NCI-H1930 (cell line): ENCODE measurements at places on chromosomes 4 and X.

DNA sequence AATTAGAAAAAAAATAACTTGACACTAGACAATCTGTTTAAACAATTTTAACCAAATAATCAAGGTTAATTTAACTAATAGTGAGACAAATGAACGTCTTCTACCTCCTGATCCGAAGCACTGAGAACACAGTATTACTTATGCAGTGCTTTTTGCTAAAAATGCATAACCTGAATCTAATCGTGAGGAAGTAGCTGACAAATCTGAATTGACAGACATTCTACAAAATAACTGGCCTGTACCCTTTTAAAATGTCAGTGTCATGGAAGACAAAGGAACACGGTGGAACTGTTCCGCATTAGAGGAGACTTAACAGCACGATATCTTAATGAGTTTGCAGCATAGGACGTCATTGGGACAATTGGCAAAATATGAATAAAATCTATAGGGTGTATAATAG is 631.2 kb upstream of the ZFP42 start:
- DNase-seq = no peak

DNA sequence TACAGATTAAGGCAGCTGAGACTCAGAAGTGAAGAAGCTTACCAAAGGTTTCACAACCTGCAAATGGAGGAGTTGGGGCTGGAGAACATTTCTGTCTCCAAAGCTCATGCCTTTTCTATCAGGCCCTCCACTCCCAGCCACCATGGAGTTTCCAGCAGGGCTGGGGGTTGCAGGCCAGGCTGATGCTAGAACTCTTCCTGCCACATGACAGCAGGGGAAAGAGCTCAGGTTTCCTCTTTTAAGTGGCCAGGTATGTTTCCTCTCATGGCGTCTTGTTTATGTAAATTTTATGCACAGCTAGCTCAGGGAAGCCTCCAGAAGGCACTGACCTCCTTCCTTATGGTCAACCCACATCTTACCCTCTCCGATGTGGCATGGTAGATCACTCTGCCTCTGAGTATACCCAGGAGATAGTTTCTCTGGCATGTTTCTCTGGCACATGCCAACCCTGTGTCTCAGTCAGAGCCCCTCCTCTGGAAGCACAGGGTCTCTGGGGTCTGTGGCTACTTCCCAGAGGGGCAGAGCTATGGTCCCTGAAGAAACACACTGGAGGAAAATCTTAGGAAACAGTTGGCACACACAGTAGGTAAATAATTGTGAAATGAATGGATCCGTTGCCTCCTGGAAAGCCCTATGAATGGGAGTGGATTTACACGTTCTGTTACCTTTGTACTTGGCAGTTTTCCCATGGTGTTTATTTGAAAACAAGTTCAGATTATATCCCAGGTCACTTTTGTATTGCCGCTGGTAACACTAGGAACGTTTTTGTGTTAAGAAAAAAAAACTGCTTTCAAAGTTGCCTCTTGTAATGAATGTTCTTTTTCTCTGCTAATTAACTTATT is 28.9 kb downstream of the PDK3 start:
- no peak for DNase-seq

DNA sequence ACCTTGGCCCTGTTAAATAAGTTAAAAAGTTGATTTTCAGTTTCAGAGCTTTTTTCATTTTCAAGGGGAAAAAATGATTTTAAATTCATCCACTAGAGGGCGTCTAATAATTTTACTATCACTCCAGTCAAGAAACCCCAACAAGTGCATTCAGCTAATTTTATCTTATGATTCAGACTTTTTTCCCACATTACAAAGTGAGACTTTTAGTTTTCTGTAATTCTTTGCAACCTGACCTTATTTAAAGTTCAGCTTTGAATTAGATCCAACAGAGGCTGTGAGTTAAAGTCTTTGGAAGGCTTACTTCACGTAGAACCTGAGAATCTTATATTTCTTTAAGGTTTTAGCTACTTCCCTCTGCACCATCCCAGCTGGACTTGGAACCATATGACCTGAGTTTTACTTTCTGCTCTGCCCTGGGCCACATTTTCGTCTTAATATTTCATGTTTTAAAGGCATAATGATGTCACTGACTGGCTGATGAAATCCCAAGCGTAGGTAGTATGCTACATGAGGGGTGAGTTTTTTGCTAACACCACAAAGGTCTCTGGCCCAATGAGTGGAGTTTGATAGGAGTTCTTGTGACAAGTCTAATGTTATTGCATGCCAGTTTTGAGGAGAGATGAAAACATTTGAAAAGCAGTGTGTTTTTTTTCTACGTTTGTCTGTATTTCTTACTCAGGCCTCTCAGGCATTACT is 7.2 kb downstream of the GNRHR start:
- peak; percentile 25 for DNase-seq

DNA sequence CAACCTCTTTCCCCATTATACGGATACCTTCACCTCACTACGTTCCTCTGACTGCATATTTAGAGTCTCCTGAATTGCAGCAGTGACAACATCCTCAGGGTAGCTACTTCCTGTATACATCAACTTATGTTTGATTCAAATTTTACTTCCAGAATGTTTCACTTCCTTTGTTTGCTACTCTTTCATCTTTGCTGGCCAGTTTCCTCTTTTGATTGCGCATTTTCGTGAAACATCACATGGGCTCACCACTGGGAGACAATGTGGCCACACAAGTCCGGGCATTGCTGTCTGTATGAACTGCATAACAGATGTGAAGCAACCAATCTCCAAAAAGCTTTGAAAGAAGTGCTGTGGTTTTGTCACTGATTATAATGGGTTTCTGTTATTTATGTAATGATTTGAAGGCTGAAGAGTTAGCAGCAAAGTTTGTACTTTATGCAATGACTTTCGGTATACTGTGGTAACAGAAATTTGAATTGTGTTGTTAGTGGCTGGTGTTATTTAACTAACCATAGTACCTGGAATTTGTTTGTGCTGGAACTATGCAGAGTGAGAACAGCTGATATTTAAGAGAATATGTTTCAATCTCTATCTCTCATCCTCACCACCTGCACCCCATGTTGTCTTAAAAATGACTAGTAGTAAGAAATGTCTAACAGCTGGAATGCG is 7.4 kb downstream of the SNCA start:
- DNase-seq = no peak

GRCh38 chrX:25928316-25928715 is 209.8 kb upstream of the MAGEB18 start:
- DNase-seq = no peak

DNA sequence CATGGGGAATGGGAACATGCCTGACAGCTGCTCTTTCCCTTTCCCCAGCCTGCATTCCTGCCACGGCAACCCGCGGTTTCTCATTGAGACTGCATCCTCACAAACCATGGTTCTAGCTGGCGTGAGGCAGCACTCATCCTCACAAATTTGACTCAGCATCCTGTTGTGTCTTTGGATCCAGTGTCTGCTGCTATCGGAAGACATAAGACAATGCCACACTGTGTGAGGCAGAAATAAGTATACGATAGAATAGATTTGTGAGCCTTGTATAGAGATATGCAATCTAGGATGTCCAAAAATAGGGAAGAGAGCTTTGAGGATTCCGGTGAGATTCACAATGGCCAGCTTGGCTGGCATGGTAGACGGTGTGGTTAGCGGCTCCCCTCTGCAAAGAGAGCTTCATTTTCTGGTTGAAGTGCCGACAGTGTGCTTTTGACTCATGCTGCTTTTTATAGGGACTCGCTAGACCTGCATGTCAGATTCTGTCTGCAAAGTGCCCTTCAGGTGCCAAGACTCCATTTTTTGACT is 161.3 kb upstream of the PSAPL1 start:
- no peak for DNase-seq

- DNase-seq = no peak
Measured at GRCh38 chr4:180028682-180029081, 2214.5 kb upstream of the TENM3 start.

DNA sequence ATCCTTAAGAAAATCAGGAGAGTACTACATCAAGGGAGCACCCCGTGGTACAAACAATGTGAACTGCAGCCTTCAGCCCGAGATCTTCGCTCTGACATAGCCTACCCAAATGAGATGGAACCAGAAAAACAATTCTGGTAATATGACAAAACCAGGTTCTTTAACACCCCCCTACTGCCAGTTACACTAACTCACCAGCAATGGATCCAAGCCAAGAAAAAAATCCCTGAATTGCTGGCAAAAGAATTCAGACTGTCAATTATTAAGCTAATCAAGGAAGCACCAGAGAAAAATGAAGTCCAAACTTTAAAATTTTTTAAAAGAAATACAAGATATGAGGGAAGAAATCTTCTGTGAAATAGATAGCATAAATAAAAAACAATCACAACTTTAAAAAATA is 101.7 kb upstream of the KLF8 start:
- DNase-seq = no peak

DNA sequence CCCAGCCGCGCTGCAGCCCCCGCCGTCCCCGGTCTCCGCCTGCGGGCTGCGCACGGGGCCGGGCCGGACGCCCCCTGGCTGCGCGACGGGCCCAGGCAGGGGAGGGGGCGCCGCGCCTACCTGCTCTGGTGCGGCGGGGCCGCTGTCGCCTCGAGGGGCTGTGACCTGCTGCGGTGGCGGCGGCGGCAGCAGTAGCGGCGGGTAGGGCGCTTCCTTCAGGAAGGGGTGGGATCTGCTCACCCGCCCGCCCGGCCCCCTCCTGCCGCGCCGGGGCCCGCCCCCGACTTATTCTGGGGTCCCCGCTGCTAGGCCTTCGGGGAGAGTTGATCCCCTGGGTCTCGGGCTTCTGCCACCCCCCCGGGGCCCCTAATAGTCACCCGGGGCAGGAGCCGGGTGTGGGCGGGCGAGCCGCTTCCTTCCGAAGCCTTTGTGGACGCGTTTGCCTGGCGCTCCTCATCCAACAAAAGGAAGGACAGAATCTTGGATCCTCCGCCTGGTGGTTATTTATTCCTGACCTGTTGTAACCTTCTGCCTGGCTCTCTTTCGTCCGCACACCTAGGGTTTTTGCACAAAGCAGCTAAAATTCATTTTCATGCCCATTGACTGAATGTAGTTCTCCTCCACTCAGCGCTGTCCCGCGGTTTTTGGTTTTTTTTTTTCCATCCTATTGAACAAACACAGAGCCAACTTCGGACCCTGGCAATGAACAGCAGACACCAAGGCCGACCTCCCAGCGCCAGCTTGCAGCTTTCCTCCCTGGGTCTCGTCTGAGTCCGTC is at the start of gene TMEM150C:
Gene TMEM150C, minus strand, starts transcription at position 203 of the 778 bp plus-strand sequence. CDS start 57,331 bp downstream, outside the sequence.
- DNase-seq = peak; percentile 58

- DNase-seq = no peak
Measured at GRCh38 chr4:82650868-82651267, 89.1 kb upstream of the TMEM150C start.

DNA sequence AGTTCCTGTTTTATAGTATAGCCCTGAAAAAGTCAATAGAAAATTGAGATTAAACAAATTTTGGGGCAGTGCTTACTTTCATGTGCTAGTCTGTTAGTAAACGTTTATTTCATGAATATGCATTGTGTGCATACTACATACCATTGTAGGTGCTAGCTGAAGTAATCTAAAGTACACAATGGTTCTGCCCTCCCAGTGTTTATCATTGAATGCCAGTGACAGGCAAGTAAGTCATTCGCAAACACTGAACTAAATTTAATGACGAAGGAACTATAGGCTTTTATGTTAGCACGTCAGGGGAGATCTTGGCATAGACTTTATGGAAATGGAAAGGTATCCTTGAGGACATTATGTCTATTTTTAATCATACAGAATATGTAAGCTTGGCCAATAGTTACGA is 426.9 kb upstream of the EPHA5 start:
- DNase-seq = peak; percentile 50

GRCh38 chr4:48909697-48910096 is 3.1 kb upstream of the OCIAD2 start:
- DNase-seq = no peak

DNA sequence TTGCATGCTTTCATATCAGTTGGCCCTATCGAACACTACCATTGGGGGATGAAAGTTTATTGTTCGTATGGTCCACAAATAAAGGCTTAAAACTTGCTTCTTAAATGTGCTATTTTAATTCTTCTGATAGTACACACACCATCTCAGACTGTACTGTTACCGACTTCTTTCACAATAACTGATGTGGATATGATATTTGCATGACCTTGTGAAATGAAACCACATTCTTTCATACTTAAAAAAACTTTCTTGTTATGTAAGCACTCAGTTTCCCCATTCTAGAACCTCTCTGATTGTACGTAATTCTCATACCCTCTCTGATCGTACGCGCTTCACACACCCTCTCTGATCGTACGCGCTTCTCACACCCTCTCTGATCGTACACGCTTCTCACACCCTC is 12.0 kb upstream of the WDR19 start:
- no peak for DNase-seq

GRCh38 chr4:73308286-73308685 is 49.7 kb upstream of the ANKRD17 start:
- DNase-seq = no peak

- no peak for DNase-seq
Measured at GRCh38 chr4:21001490-21001889, 301.2 kb downstream of the PACRGL start.

GRCh38 chrX:1576201-1576992 is 15.0 kb upstream of the AKAP17A start:
- DNase-seq = no peak

DNA sequence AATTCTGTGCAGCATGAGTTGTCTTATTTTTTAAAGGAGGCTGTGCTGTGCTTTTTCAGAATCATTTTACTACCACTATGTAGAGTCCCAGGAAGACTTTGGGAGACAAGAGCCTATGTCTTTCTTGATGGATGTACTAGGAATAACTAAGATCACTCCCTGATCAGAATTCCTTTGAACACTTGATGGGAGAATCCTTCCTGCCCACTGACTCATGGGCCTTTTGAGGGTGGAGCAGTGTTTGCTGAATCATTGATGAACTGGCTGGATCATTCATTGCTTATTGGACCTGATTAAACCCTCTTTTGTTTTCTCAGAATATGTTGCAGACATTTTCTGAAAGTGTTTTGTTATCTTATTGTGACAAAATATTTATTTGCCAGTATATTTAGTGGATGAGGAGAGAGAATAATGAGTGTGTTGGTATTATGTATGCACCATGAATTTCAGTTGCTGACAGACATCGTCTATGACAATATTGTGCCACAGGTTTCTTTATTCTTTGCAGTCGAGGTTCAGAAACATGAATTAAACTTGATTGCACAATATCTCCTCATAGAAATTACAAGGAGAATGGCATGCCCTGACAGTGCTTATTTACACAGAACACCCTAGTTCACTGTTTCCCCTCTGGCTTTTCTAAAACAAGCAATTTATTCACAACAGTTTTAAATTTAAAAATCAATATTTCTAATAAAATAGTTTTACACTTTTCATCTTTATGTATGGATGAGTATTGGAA is 36.3 kb downstream of the POU4F2 start:
- no peak for DNase-seq

DNA sequence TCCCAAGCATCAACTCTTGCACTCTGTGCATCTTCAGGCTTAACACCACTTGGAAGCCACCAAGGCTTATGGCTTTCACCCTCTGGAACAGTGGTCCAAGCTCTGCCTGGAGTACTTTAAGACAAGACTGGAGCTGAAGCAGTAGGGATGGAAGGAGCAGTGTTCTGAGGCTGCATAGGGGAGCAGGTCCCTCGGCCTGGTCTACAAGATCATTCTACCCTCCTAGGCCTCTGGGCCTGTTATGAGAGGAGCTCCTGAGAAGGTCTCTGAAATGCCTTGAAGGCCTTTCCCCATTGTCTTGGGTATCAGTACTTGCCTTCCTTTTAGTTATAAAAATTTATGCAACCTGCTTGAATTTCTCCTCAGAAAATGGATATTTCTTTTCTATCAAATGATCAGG is 286.7 kb downstream of the CPXCR1 start:
- no peak for DNase-seq
